Cortex of kidney (tissue), 1 donor: ENCODE measurements at places on chromosomes 16 and 17.

DNA sequence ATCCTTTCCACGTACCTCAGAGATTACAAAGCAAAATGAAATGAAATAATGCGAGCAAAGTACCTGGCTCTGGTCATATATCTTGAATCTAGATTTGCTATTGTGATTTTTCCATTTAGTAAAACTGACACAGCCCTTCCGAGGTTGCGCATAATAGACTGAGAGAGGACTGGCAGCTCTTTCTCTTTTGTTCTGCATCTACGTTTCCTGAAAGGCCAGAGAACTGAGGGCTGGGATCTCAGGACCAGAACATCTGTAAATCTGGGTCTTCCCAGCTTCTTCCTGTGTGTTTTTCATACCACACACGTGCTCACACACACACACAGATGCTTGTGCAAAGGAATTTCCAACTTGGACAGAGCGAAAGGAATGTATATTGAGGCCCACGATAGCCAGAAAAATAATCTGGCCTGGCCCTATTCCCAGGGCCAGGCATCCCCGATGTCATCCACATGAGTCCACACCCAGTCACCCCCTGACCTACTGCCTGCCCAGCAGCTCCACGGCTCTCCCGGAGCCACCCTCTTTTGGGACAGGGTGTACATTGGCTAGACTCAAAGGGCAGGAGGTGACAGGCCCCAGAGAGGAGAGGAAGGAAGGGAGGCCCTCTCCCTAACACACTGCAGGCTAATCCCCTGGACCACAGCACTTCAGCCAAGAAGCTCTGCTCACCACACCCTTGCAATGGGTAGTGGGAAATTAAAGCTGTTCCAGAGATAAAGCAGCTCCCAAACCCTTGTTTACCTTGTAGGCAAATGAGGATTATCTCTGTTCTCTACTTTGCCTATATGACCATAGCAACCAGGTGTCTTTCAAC is 41.8 kb downstream of the NOL11 start:
- DNase-seq, result no peak

DNA sequence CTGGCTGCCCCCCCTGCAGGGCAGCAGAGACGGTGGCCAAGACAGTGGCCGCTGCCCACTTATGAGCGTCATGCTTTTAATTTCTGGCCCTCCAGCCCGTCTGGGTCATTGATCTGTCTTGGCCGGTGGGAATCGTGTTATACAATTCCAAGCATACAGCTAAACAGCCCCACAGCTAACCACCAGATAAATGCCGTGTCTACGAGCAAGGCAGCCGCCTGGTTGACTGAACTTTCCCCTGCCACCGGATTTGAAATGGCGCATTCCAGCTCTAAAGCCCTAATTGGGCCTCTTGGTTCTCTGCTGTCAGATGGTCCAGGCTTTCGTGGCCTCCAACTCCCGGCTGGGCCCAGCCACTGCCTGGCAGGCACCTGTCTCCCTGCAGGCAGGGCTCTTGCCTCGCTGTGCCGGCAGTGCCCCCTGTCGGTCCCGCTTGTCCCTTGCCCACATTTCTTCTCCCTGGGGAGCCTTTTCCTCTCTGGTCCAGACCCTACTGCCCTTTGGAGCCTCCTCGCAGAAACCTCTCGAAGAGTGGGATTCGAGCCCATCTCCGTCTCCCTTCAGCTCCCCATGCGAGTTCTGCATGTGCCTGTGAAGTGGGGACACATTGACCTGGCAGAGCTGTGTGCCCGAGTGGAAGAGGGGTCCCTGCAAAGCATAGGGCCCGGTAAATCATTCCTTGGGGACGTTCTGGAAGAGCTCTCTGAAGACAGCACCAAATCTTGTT is 1.8 kb upstream of the RBFOX3 start:
- DNase-seq, result no peak

DNA sequence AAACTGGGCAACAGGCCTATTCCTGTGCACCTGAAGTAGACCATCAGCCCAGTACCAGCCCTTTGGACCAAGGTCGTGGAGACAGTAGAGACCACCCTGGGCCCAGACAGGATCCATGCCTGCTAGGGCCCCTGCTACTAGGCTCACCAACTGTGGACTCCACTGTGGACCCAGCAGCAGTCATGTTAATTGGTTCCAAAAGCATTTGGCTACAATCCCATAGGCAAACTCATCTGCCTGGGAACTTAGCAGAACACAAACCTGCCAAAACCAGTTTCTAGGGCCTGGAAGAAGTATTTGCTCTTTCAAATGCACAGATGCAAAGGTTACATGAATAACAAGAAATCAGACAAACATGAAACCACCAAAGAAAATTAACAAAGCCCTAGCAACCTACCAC is 53.1 kb downstream of the ACSM2A start:
- DNase-seq, result no peak

- no peak for DNase-seq
These were observed 20.4 kb upstream of the ACSM2A start for GRCh38 chr16:20430948-20431347.

- DNase-seq, result no peak
These were observed 25.5 kb downstream of the CDK5R1 start for GRCh38 chr17:32512328-32512727.

DNA sequence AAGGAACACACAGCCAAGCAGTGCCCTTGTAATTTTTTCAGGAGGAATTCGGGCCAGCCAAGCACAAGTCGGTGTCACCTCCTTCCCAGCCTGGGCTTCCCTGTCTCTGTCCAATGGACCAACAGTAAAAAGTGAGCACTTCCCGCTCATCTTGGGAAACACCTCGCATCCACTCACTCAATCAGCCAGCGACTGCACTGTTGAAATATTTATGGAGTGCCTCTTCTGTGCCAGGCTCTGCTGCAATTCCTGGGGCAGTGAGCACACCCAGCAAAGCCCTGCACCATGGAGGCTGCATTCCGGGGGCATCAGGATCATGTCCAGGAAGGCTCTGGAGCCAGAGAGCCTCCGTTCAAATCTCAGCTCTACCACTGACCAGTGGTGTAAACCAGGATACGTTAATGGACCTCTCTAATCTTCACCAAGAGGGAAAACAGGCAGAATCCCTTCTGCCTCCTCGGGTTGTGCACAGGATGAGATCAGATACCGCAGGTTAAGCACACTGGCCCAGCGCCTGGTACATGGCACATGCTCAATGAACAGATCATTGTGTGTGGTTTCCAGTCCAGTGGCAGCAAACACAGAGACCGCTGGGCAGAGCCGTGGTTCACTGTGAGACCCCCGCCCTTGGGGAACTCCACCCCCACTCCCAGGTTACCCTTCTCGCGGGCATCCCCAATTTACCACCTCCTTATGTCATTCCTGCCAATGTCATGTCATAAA is 194.3 kb downstream of the ZNF423 start:
- DNase-seq, result no peak

- no peak for DNase-seq
These were observed 10.3 kb downstream of the ZNF771 start for GRCh38 chr16:30417529-30418349.

GRCh38 chr16:65336160-65336559 is 214.3 kb upstream of the CDH11 start:
- DNase-seq, result no peak

DNA sequence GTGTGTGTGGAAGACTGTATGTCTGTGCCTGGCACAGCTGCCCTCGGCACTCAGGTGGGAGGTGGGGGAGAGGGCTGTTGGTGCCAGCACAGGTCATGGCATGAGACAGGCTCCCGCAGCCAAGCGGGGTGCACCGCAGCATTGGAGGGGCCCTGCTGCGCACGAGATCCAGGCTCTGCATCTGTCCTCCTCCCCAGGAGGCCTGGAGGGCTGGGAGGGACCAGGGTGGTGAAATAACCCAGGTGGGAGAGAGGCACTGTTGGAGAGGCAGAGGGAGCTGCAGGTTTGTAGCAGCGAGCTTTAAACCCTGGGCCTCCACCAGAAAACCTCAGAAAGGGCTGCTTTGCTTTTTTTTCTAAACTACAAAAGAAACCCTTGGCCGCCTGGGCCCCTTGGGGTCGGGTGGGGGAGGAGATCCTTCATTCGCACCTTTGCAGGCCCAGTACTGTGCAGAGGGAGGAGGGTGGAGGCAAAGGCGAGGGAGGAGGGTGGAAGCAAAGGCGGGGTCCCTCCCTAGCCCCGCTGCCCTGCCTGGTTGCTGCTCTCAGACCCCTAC is 241.7 kb downstream of the SEC14L1 start:
- DNase-seq, result no peak

DNA sequence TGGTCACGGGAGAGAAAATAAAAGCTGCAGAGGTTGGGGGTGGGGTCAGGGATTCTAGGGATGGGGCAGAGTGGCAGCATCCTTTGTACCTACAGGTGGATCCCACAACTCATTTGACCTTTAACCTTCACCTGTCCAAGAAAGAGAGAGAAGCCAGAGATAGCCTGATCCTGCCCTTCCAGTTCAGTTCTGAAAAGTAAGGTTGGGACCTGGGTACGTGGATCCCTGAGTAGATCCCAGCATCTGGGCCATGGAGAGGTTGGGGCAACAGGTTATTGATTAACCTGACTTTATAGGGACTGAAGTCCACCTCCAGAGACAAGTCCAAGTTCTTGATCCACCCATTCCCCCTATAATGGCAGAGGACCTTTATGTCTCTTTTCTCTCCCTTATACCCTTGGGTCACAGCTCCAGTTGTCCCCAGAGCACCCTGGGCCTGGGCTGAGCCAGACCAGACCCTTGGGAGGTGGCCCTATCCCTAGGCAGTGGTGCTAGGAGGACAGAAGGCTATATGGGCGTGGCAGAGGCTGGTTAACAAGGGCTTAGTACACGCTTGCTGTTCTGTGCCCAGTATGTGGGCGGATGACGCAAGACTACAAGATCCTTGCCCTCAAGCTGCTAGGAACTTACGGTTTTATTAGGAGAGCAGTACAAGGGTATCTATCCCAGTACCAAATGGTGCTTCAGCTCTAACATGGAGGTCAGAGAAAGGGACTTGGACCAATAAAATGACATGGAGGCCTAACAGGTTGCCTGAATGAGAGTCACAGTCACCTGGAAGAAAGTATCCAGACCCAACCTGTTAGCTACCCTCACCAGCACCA is 3.3 kb downstream of the CLDN7 start:
- DNase-seq, result no peak

DNA sequence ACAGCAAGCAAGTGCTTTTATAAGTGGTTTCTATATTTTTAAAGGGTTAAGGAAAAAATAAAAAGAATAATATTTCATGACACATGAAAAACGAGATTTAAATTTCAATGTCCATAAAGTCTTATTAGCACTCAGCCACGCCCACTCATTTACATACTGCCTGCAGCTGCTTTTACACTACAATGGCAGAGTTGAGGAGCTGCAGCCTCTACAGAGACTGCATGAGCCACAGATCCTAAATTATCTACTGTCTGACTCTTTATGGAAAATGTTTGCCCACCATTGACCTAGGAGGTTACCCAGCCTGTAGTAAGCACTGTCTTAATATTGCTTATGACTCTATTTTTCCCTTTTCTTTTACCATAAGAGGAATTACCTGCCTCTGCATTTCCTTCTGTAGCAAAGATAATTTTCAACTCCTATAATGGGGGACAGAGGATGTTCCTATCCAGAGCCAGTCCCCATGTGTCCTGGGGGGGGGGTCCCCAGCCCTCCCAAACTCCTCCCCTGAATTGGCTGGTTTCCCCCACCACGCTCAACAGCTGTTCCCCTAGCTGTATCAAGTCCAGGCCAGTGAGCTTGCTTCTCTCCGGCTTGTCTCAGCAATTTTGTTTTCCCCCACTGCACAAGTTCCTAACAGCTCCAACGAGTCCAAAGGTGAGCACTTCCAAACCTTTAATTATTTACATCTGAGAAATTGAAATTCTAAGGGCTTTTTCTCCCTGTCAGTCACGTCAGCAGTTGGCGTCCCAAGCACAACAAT is 139.4 kb upstream of the ERCC4 start:
- no peak for DNase-seq

DNA sequence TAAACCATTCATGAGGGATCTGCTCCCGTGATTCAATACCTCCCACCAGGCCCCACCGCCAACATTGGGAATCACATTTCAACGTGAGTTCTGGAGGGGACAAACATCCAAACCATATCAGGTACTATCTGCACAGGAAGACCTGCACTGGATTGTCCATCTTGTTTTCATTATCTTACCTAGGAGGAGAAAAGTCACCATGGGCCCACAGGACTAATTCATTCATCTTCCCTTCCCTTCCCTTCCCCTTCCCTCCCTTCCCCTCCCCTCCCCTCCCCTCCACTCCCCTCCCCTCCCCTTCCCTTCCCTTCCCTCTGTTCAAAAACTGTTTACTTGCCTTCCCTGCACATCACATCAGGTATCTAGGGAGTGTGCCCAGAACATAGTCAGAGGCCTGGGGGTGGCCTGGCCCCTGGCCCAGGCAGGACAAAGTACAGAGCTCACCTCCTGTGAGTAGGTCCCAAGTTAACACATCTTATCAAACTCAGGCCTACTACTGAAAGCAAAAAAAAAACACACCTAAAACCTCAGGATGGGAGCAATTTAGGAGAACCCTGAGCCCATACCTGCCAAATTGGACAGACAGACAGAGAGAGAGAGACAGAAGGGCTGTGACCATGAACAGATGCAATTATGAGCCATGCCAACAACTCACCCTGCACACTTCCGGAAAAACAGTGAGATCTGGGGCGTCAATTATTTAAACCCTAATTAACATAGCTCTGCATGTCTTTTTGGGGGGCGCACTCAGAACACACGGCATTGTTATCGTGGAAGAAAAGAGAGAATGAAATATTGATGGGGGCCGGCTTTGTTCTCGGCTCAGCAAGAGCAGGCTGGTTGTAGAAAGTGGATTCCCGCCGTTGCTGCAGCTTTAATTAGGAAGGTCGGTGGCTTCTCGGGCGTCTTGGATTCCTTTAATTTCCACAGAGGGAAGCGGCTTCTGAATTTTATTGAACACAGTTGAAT is 151.2 kb downstream of the IRX5 start:
- no peak for DNase-seq

- no peak for DNase-seq
These were observed 26.5 kb upstream of the C16orf87 start for GRCh38 chr16:46857368-46857945.

- no peak for DNase-seq
These were observed 13.2 kb upstream of the CLUH start for GRCh38 chr17:2724784-2725164.

GRCh38 chr17:32141679-32142037 is 644 bp upstream of the RHOT1 start:
- no peak for DNase-seq

DNA sequence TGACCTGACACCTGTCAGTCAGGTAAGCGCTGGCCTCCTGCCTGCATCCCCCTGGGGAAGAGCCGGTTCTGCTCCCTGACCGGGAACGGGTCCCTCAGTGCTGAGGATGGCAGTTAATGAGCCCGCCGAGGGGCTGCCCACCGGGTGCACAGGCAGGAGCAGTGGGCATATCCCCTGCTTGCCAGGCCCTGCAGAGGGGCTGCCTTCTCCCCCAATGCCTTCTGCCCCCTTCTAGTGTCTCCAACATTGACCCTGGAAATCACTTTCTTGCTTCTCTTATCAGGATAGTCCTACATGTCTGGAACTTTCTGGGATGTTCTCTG is 388.5 kb downstream of the SEC14L1 start:
- no peak for DNase-seq
